ENCODE measurements at places on chromosomes 3 and 15.

DNA sequence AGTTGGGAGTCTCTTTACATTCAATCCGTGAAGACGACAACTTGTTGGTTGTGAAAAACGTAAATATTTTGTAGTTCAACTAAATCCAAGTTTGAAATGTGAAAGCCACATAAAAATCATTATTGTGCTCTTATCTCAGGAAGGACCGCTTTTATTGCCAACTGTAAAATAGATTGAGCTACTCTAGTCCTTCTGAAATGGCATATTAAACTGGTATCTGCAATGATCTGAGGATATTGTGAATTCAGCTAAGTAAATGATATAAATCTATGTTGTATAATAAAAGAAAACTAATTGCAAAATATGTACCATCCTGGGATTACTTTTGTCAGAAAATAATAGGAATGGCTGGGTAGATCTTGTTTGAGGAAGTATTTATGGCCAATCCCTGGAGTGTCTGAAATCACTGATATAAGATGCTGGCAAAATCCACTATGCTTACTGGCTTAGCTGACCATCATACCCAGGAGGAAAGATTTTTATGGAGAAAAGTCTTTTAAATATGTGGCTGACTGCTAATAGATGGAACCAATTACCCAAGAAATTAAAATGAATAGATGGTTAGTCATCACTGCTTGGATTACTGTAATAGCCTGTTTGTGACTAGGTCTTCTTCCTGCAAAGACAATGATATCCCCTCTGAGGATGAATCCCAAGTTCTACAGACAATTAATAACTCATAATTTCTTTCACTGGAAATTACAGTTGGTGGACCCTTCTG lies 191.8 kb downstream of the SEMA6D start:
- no peak for DNase-seq

- DNase-seq = no peak
These were observed 134.1 kb upstream of the MEF2A start for GRCh38 chr15:99431661-99432091.

- no peak for DNase-seq
These were observed 150.7 kb downstream of the CADPS start for GRCh38 chr3:62724503-62724902.

DNA sequence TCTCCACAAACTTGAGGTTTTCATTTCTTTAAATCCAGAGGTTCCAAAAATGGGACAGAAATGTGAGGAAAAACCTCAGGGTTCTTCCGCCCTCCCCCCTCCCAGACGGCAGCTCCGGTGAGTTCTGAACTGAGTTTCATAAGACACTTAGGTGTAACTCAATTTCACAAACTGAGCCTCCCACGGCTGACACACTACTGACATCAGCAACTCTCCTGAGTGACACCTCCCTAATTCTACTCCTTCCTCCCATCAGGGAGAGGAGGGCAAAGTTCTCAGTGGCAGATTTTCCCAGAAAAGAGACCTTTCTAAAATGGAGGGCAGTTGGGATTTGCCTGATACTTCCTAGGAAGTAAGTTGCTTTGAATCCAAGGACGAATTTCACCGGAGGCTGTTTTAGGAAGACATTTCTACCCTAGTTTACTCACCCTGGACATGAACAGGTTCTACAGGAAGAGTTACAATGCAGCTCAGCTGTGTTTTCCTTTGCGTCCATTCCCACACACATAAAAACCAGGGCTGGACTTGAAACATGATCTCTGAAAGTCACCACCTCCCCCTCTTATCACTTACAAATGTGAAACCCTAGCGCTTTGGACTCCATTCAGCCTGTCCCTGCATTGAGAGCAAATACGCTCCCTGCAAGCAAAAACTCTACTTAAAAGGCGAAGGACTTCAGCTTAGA lies 78.1 kb upstream of the LMOD3 start:
- DNase-seq = no peak

GRCh38 chr3:193812791-193813500 lies 219.9 kb downstream of the OPA1 start:
- no peak for DNase-seq

- no peak for DNase-seq
These were observed 44.7 kb downstream of the RARB start for GRCh38 chr3:25472731-25473130.

DNA sequence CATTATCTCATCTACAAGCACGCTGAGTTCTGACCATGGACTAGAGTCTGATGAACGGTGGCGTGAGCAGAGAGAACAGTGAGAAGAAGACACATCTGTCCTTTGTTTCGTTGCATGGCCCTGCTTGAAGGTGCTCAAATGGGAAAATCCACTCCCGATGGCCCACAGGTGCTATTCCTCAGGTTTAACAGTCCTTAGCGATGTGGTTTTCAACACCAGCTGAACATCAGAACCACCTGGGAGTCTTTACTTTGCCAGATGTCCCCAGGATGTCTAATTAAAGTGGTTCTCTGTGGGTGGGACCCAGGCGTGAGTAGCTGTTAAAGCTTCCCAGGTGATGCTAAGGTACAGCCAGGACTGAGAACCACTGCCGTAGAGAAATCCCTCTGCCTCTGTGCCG lies 13.0 kb downstream of the ADAMTS17 start:
- no peak for DNase-seq

- DNase-seq = peak; percentile 66
These were observed 9.6 kb upstream of the TIPARP start for GRCh38 chr3:156664831-156665178.

- no peak for DNase-seq
These were observed 52.2 kb upstream of the GRIP2 start for GRCh38 chr3:14592390-14592789.

- DNase-seq = no peak
These were observed 84.8 kb upstream of the ICE2 start for GRCh38 chr15:60563539-60564404.

- DNase-seq = no peak
These were observed 244.3 kb upstream of the MCTP2 start for GRCh38 chr15:93987068-93987467.

- DNase-seq = peak; percentile 74
These were observed 527 bp downstream of the B2M start for GRCh38 chr15:44711743-44712345.

GRCh38 chr3:26346497-26346896 lies 276.1 kb upstream of the LRRC3B start:
- DNase-seq = no peak

GRCh38 chr3:185717121-185717520 lies 107.7 kb downstream of the IGF2BP2 start:
- DNase-seq = peak; percentile 43

- DNase-seq = no peak
These were observed 5.4 kb downstream of the TUBGCP5 start for GRCh38 chr15:23033979-23034378.

DNA sequence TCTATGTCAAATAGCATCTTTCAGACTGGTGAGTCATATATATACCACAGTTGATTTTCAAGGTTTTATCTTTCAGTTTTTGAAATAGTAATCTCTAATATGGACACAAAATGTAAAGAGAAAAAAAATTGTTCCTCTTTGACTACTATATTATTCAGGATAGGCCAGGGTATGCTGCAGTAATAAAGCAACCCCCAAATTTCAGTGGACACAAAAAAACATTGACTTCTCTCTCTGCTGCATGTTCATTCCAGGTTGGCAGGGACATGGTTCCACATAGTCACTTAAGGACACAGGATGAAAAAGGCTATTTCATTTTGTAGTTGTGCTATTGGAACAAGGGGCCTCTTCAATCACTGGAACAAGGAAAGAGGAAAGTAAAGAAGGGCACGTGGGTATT lies 28.6 kb downstream of the BMF start:
- DNase-seq = no peak

- no peak for DNase-seq
These were observed 97.6 kb upstream of the STRIT1 start for GRCh38 chr3:155391104-155391503.

DNA sequence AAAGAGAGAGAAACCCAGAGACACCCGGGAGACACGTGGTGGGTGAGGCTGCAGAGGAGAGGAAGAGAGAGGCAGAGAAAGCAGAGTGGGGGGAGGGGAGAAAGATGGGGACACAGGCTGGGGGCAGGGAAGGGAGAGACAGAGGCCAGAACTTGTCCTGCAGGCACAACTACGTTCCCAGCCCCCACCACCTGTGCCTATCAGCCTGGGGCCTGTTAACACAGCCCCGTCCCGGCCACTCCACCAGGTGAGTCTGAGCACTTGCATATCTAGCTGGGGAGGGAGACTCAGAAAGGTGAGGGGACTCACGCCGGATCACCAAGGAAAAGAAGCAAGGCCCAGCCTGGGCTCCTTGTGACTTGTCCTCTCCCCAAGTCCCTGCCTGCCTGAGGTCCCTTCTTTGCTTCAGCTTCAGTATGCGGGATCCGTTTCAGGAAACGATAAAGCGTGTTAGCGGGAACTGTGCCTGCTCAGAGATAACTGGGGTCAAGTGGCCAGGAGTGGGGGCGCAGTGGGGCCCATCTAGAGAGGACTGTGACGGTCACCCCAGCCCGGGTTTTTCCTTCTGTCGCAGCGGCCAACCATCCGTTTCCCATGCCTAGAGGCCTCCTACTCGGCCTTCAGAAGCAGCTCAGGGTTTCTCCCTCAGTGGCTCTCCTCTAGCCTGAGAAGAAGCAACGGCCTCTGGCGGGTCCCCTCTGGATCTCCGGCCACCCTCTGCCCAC lies 10.3 kb downstream of the LINGO1 start:
- DNase-seq = no peak

- DNase-seq = no peak
These were observed 45.6 kb downstream of the NOX5 start for GRCh38 chr15:69060041-69060481.

DNA sequence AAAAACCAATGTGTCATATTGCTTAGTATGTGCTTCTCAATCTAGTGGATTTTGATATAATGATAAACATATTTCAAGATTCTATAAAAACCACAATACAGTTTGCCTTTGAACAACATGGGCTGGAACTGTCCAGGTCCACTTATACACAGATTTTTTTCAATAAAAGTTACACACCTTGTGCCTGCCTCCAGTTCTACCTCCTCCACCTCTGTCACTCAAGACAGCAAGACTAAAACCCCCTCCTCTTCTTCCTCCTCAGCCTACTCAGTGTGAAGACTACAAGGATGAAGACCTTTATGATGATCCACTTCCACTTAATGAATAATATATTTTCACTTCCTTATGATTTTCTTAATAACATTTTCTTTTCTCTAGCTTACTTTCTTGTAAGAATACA lies 5.7 kb downstream of the SETD2 start:
- DNase-seq = peak; percentile 13

GRCh38 chr3:128415773-128416577 lies 50.7 kb downstream of the DNAJB8 start:
- DNase-seq = no peak

DNA sequence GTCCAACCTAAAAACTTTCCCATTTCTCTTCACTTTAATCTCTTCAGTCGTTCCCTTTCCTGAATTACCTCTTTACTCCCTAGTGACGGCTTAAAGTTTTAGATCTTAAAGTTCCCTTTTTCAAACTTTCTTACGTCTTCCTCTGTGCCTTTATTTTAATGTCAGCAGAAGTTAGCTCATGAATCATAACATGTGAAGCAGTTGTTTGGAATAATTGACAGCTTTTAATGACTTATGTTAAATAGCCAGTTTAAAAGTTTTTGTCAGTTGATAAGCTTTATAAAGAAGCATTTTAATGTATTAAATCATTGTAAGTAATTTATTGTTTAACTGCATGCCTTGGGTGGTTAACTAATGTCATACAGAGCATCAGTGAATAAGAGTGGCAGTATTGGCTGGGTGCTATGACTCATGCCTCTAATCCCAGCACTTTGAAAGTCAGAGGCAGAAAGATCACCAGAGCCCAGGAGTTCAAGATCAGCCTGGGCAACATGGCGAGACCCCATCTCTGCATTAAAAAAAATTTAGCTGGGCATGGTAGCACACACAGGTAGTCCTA lies 33.9 kb downstream of the PIK3CA start:
- peak; percentile 54 for DNase-seq

Measured in inflammatory macrophage treated with lipopolysaccharide for 4 hours (primary cell).